ENCODE measurements at places on chromosomes 1 and 21. TPM values are rescaled to one million over a fixed set of nuclear protein-coding genes. Genes with fewer than 3 reads are reported as not detected.

DNA sequence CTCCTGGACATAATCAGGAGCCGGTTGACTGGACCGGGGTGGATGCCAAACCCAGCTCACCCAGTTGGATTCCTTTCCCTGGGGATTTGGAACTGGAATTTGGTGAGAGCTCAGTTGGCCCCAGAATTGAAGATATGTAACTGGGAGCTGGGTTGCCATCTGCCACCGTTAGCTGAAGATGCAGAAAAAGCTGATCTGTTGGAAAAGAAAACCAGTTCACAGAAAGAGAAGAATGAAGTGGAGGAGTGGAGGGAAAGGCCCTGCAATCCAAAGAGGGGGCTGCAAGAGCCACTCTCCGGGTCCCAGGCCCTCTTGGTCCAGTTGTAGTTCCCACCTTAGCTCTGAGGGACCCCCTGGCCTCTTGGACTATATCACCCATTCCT lies 16.0 kb downstream of the TEX35 start:
- H3K27ac ChIP-seq = no peak overlapping the region
- H3K4me1 ChIP-seq = peaks cover 8% of the 10 kb centered on the region
- H3K36me3 ChIP-seq = no peaks in the 10 kb centered on the region

The TNFRSF1B gene
- total RNA-seq = 29.5 TPM

DNA sequence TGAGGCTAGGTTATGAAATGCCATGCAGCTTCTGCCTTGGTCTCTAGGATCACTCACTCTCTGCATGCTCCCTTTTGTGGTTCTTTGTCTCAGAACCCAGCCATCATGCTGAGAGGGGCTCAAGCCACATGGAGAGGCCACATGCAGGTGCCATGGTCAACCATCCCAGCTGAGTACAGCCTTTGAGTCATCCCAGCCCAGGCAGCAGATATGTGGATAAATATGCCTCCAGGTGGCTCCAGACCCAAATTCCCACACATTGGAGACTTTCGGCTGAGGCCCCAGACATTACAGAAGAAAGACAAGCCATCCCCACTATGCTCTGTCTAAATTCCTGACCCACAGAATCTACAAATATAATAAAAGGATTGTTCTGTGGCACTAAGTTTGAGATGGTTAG lies 102.0 kb downstream of the LHX9 start:
- H3K27ac ChIP-seq = no peak overlapping the region
- H3K27me3 ChIP-seq = no peaks in the 10 kb centered on the region
- no peak for DNase-seq
- no peak overlapping the region for H3K4me3 ChIP-seq

- H3K27me3 ChIP-seq = no peaks in the 10 kb centered on the region
- H3K4me3 ChIP-seq = no peak overlapping the region
- no peaks in the 10 kb centered on the region for H3K4me1 ChIP-seq
Measured at GRCh38 chr1:185279571-185279970, 37.5 kb downstream of the IVNS1ABP start.

The PTPN14 gene
- 42.8 TPM for total RNA-seq

DNA sequence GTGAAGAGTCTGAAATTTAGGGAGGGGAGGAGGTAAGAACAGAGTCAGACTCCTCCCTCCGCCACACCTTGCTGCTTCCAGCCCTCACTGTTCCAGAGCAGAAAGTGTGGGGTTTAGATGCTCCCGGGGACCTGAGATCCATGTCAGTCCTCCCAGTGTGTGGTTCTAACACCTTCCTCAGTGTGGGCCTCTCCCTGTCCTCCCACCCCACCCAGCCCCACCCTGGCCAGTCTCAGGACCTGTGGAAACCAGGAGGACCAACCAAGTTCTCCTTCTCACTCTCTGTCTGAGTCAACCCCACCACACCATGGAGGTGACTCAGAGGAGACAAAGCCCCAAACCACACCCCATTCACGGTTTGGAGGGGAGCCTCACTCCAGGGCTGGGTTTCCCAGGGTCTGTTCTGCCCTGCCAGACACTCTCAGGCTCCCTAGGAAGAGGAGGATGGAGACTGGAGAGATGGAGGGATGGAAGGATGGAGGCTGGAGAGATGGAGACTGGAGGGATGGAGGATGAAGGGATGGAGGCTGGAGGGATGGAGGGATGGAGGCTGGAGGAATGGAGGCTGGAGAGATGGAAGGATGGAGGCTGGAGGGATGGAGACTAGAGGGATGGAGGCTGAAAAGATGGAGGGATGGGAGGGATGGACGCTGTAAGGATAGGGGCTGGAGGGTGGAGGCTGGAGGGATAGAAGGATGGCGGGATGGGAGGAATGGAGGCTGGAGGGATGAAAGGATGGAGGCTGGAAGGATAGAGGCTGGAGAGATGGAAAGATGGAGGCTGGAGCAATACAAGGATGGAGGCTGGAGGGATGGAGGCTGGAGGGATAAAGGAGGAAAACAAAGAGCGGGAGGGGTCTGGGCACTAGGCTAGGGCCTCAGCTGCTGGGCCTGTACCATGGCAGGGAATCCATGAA lies 100.9 kb upstream of the RUNX3 start:
- no peaks in the 10 kb centered on the region for H3K27me3 ChIP-seq
- H3K4me3 ChIP-seq = no peak overlapping the region
- H3K27ac ChIP-seq = no peak overlapping the region
- H3K36me3 ChIP-seq = no peaks in the 10 kb centered on the region

All from gastrocnemius medialis (tissue), 4 donors.